K562 (cell line): ENCODE measurements at places on chromosomes 2 and 18. TPM values are rescaled to one million over a fixed set of nuclear protein-coding genes. Genes with fewer than 3 reads are reported as not detected.

DNA sequence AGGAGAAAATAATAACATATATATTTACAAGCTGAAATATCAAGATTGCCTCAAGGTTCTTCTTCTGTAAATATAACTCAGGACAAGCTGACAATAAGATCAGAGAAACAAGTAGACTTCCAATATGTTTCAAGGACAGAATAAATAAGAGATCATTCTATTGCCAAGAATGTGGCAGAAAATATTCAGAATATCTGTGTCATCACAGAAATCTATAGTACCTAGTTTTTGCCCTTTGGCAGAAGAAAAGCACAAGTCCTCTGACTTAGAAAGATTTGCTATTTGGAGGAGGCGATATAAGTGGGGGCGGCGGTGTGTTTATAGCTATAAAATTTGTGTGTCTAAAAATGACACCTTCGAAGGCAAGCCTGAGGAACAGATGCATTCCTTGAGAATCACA, 34.3 kb downstream of the ARHGAP15 start:
- H3K27me3 ChIP-seq, result no peaks in the 10 kb centered on the region
- no peaks in the 10 kb centered on the region for H3K4me1 ChIP-seq
- no peak overlapping the region for H3K4me3 ChIP-seq
- H3K27ac ChIP-seq, result no peak overlapping the region
- H3K36me3 ChIP-seq, result no peaks in the 10 kb centered on the region
- no peak for DNase-seq

- H3K27me3 ChIP-seq, result no peaks in the 10 kb centered on the region
- H3K4me1 ChIP-seq, result no peaks in the 10 kb centered on the region
- no peak overlapping the region for H3K27ac ChIP-seq
These were observed 165.6 kb downstream of the ACOXL start for GRCh38 chr2:110897966-110898365.

DNA sequence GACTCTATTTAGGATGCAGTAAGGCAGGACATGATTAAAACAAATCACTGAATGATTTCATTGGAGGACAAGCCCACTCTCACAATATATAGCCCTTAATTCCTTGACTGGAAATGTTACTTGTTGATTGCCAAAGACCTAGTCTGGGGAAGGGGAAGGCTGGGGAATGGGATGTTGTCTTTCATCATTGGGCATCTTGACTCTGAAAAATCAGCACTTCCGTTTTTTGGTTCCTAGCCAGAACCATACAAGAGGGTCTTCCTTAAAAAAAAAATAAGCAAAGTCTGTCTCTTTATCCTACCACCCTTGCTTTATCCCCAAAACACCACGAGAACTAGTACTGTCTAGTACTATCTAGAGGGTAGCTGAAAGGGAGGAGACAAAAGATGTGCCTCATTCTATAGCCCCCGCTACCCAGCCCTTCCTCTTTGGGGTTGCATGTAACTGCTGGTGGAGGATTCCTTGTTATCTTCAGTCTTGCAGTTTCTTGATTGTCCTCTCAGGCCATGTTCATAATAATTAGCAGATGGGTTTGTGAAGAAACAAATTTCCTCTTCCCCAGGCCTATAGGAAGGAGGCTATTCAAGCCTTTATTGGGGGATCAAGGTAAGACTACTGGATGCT, 55.8 kb downstream of the NEMP2 start:
- H3K4me3 ChIP-seq, result no peak overlapping the region
- no peak overlapping the region for H3K27ac ChIP-seq
- H3K27me3 ChIP-seq, result no peaks in the 10 kb centered on the region
- no peak for DNase-seq
- H3K36me3 ChIP-seq, result no peaks in the 10 kb centered on the region

Gene LAMA3
- 0.07 and 0.13 TPM in 2 replicates for total RNA-seq

GRCh38 chr2:219199470-219200211, 6.9 kb upstream of the ZFAND2B start:
- H3K4me3 ChIP-seq, result no peak overlapping the region
- no peaks in the 10 kb centered on the region for H3K4me1 ChIP-seq
- no peaks in the 10 kb centered on the region for H3K36me3 ChIP-seq
- no peak overlapping the region for H3K27ac ChIP-seq

DNA sequence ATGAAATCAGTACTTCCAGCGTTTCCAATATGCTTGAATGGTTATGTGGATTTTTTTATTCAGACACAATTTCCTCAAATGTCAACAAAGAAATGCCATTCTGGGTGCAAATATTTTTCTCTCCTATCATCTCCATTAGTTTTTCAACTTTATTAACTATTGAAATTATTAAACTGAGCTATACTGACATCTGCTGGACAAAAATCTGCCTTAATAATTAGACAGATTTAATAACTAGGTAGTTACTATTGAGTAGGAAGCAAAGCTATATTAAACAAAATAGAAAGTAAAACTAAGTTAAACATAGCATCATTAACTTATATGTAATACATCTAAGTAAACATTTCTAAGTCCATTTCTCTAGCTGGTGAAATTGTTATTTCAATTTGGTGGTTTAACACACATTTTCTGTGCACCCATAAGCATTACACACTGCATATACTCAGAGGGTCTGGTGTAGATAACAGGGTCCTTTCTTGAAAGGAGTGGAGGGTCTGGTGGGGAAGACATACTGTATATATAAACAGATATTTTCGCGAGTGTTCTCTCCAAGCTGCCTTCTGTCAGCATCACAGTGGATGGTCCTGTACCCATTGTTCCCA, 77.0 kb downstream of the LANCL1 start:
- H3K36me3 ChIP-seq, result no peaks in the 10 kb centered on the region
- no peak overlapping the region for H3K27ac ChIP-seq
- DNase-seq, result no peak
- H3K4me3 ChIP-seq, result no peak overlapping the region
- no peaks in the 10 kb centered on the region for H3K27me3 ChIP-seq

DNA sequence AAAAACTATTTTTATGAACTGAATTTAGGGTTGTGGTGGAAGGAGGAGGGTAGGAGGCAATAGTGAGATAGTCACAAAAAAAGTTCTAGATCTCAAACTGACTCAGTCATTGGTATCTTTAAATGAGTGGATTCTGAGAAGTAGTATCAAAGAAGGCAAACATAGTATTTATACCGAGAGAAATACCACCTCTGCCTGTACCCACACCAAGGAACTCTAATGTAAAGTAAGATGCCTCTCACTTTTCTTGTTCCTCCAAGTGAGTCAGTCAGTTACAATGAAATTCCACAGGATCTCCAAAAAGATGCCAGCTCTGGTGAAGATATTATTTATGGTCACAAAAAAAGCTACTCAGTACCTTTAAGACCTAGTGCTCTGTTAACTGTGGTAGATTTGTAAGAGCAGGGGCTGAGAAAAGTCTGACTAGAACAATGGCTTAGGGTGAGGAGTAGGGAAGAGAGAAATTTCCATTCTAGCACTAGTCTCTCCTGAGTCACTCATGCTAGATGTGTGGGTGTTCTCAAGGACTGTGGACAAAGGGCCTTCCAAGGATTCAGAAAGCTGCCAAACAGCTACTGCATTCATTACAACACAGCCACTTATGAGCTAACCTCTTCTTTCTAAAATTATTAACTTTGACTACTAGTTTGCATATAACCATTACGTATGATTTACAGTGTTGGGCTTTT, 36.3 kb downstream of the YWHAQ start:
- peak overlapping the region; percentile 57 for H3K27ac ChIP-seq

Gene OTX1
- 6.4 and 7.1 TPM in 2 replicates for total RNA-seq

Gene ATP8B1
- total RNA-seq, result 0.20 and 0.22 TPM in 2 replicates

Gene TBR1
- not detected in 2 replicates for total RNA-seq

GRCh38 chr2:230097424-230097823, 28.7 kb upstream of the SLC16A14 start:
- H3K27ac ChIP-seq, result no peak overlapping the region
- H3K36me3 ChIP-seq, result no peaks in the 10 kb centered on the region
- no peaks in the 10 kb centered on the region for H3K27me3 ChIP-seq
- H3K4me3 ChIP-seq, result no peak overlapping the region

Gene CYP26B1
- total RNA-seq, result 0.13 and 0.36 TPM in 2 replicates

GRCh38 chr2:170113168-170113894, 64.6 kb upstream of the MYO3B start:
- no peak overlapping the region for H3K27ac ChIP-seq
- H3K36me3 ChIP-seq, result no peaks in the 10 kb centered on the region
- no peak for DNase-seq
- peaks cover 8% of the 10 kb centered on the region; the same call in 2 of the 3 replicates for H3K4me1 ChIP-seq

Gene POTEJ
- not detected in 2 replicates for total RNA-seq

Gene C2orf72
- total RNA-seq, result 0.11 and 0.22 TPM in 2 replicates

Gene CRYGD
- total RNA-seq, result not detected in 2 replicates

DNA sequence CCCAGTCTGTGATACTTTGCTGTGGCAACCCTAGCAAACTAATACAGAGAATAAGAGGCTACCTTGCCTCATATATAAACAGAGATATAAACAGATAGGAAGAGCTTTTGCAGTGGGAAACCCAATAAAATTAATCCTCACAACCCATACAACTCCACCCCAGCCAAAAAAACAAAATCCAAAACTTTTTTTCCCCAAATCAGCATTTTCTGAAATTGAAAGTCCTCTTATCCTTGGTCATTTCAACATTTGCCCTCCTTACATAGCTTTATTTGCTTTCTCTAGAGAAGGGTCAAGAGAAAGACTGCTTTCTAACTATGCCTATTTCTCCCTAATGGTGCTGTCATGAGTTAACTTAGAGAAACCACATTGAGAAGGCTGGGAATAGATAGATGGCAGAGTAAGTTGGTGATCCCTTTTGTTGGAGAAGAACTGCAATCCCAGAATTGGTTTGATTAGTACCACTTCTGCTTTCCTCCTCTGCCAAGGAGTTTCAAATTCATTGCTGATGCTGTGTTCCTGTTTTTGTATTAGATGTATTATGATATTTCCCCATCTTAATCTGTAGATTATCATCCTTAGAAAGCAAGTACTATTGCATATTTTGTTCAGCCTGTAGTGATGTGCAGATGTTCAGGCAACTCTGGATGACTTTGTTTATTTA, 76.5 kb upstream of the B3GNT2 start:
- no peak for DNase-seq
- no peaks in the 10 kb centered on the region for H3K27me3 ChIP-seq
- H3K27ac ChIP-seq, result no peak overlapping the region
- no peak overlapping the region for H3K4me3 ChIP-seq
- no peaks in the 10 kb centered on the region for H3K36me3 ChIP-seq

Gene DYNC1I2
- total RNA-seq, result 72.3 and 75.6 TPM in 2 replicates

DNA sequence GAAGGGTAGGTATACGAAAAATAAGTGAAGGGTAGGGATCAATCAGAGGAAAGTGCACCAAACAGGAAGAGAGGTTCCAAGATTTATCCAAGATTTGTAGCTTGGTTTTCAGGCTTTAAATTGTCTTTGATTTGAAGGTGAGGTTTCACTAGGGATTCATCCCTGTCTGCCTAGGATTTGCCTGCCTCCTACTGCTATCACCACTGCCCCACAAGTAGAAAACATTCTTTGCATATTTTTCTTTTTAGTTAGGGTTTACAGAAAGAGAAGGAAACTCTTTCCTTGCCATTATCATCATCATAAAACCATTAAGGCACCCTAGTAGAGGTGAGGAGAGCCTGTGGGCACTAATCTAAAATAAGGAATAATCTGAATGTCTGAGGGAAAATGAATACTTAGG, 45.8 kb upstream of the TANC1 start:
- no peak overlapping the region for H3K4me3 ChIP-seq
- no peaks in the 10 kb centered on the region for H3K36me3 ChIP-seq
- H3K27ac ChIP-seq, result no peak overlapping the region
- DNase-seq, result no peak

Gene SPTBN1
- 56.6 and 66.8 TPM in 2 replicates for total RNA-seq

GRCh38 chr2:202064881-202065230, 8.2 kb upstream of the KIAA2012 start:
- no peak overlapping the region for H3K4me3 ChIP-seq
- H3K27ac ChIP-seq, result no peak overlapping the region
- H3K27me3 ChIP-seq, result no peaks in the 10 kb centered on the region
- no peaks in the 10 kb centered on the region for H3K36me3 ChIP-seq

Gene SIGLEC15
- not detected in 2 replicates for total RNA-seq

DNA sequence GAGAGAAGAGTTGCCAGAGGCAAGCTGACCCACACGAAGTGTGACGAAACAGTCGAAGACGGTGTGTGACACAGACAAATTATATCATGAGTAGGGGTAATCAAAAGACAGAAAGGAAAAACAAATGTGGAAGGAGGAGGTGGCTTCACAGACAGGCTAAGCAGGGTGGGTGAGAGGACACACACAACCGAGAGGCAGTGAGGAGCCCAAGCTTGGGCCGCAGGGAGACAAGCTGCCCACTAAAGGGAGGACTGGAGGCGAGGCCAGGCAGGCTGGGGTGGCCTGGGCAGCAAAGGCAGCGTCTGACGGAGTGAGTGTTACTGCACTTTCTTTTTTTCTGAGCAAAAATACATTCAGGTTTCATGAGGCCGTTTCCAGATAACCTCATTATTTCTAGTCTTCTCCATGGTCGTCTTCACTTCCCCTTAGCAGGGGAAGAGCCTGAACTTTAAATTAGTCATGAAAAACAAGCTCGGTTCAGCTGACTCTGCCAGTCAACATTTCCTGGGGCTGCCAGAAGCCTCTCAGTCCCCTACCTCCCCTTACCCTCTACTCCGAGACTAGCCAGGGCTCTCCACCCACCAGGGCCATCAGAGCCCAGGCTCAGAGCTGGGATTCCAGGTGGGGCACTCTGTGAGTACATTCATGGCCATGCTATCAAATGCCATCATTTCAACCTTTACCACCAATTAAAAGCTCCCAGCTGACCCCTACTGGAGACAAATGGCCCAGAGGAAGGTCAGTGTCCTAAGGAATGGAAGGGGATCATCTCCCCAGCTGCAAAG, 13.8 kb upstream of the ZFP36L2 start:
- no peaks in the 10 kb centered on the region for H3K27me3 ChIP-seq
- H3K4me1 ChIP-seq, result no peaks in the 10 kb centered on the region
- DNase-seq, result peak; percentile 22
- no peak overlapping the region for H3K4me3 ChIP-seq
- H3K36me3 ChIP-seq, result no peaks in the 10 kb centered on the region

Gene FBXO41
- 7.7 and 8.2 TPM in 2 replicates for total RNA-seq

DNA sequence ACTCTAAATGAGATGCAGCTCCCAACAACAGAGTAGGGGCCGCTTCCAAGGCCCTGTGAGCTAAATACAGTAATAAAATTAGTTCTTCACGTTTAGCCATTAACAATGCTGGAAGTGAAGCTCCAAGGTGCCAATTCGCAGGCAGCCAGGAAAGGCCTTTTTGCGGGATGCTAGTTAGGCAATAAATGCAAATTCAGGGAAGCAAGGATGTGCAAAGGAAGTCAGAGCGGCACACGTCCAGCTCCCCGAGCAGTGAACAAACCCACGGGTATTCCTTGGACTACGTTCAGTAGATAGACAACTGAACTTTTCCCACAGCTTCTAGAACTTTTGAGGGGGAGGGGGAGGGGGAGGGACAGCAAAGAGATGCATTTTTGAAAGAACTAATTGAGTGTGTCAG, 6.9 kb downstream of the ZNF516 start:
- peaks cover 15% of the 10 kb centered on the region for H3K27me3 ChIP-seq
- no peak for DNase-seq
- H3K4me1 ChIP-seq, result peaks cover 18% of the 10 kb centered on the region
- no peaks in the 10 kb centered on the region for H3K36me3 ChIP-seq

Gene ERICH2
- total RNA-seq, result 1.2 and 1.3 TPM in 2 replicates

- no peaks in the 10 kb centered on the region for H3K36me3 ChIP-seq
- H3K4me1 ChIP-seq, result peaks cover 12% of the 10 kb centered on the region; the same call in 2 of the 3 replicates
- H3K27ac ChIP-seq, result no peak overlapping the region
- no peak for DNase-seq
These were observed 37.5 kb upstream of the PTH2R start for GRCh38 chr2:208369091-208369490.

Gene TMEM17
- 0.58 and 1.2 TPM in 2 replicates for total RNA-seq
